HuH-7 (cell line): ENCODE measurements at places on chromosomes 16 and 17.

DNA sequence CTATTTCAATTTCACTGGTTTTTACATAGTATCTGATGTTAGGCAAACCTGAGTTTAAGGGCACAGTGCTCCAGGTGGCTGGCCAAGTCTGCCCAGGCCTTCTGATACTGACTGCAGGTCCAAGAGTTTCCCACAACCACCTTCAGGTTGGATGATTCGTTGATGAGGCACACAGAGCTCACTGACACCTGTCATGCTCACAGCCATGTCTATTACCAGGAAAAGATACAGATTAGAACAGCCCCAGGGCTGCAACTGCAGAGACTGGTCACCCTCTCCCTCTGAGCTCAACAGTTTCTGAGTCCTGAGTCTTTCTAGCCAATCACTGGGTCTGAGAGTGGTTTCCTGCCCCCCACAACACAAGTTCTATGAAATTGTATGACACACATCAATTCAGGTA, 37.2 kb downstream of the MEAK7 start:
- DNase-seq: no peak

GRCh38 chr16:15752717-15753488, 102.9 kb downstream of the NDE1 start:
- DNase-seq: no peak

DNA sequence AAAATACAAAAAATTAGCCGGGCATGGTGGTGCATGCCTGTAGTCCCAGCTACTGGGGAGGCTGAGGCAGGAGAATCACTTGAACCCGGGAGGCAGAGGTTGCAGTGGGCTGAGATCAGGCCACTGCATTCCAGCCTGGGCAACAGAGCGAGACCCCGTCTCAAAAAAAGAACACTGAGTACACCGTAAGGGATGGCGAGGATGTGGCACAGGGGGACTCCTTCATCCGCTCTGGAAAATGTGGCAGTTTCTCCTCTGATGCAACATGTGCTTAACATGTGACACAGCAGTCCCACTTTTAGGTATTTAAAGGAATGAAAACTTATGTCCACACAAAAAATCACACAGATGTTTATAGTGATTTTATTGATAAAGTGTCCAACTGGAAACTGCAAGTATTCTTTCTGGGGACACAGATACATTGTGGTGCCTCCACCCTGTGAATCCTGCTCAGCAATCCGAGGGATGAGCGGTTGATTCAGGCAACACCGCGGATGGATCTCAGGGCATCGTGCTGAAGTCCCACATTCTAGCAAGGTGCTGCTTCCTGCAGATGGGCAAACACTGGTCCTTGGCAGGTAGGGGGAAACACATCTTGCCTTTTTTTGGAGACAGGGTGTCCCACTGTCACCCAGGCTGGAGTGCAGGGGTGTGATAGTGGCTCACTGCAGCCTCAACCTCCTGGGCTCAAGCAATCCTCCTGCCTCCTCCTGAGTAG, 3.5 kb upstream of the C16orf95 start:
- no peak for DNase-seq

- peak; percentile 78 for DNase-seq
Measured at GRCh38 chr17:76383546-76384221, 725 bp upstream of the SPHK1 start.

GRCh38 chr16:54931120-54932014, 702 bp downstream of the IRX5 start:
- peak; percentile 27 for DNase-seq

GRCh38 chr17:17853811-17854447, 17.1 kb upstream of the SREBF1 start:
- no peak for DNase-seq

- DNase-seq: no peak
Measured at GRCh38 chr16:84085773-84086172, 31.0 kb downstream of the MBTPS1 start.

GRCh38 chr17:73090396-73091202, 1.9 kb downstream of the SLC39A11 start:
- no peak for DNase-seq

DNA sequence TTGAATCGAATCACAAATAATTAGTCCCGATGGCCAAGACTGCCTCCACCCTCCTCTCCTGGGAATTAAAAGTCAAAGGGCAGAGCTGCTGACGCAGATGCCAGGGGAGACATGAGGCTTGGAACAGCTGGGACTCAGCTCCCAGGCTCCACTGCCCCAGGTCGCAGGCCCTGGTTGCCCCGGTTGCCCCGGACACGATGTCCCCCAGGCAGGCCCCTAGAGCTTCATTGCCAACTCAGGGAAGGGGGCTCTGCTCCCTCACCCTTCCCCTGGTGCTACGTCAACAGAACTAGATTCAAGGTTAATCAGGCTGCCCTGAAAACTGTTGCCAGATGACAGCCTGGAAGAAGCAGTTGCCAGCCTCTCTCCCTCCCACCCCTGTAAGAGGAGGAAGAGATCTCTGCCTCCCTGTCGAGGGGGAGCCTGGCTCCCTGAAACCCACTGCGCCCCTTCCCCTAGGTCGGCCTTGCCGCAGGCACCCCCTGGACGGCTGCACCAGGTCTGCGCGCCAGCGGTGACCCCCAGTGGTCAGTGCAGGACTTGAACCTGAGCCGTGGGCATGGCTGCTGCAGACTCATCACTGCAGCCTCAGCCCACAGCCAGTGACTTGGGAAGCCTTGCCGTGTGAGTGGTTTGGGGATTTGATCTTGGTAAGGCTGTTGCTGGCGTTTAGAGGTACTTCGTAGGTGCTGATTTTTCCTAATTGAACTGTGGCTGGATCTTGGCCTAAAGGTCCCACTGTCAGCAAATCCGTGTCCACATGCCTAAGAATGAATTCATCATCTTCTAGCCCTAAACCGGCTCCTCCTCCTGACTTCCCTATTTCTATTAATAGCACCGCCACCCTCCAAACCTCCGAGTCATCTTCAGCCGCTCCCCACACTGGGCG, 84.1 kb upstream of the TOB1 start:
- peak; percentile 90 for DNase-seq

GRCh38 chr17:36008998-36009665, 7.8 kb upstream of the CCL15 start:
- DNase-seq: no peak
